Osteoblast (primary cell): ENCODE measurements at places on chromosomes 3 and 15. TPM values are rescaled to one million over a fixed set of nuclear protein-coding genes. Genes with fewer than 3 reads are reported as not detected.
A peak's percentile ranks its signal among the peaks of the same experiment; 100 is the strongest.

DNA sequence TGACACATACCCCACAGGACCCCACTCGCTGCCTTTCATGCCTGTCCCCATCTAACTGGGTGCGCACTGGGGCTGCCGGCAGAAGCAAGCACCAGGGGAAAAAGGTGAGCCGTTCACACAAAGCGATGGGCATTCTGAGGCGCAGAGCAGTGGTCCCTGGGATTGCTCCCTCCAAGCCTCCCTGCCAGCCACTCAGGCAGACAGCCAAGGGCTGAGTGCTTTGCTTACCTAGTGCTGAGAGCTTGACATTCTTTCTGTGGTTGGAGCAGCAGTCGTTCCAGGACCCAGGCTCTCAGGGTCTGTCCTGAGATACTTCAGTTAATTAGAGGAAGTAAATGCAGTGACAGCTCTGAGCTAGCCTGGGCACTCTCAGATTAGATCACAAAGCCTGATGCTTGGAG is 5.7 kb downstream of the ESYT3 start:
- peak; percentile 38 for DNase-seq

- DNase-seq = no peak
Observed at GRCh38 chr3:178022599-178022998, 513.6 kb upstream of the KCNMB2 start.

DNA sequence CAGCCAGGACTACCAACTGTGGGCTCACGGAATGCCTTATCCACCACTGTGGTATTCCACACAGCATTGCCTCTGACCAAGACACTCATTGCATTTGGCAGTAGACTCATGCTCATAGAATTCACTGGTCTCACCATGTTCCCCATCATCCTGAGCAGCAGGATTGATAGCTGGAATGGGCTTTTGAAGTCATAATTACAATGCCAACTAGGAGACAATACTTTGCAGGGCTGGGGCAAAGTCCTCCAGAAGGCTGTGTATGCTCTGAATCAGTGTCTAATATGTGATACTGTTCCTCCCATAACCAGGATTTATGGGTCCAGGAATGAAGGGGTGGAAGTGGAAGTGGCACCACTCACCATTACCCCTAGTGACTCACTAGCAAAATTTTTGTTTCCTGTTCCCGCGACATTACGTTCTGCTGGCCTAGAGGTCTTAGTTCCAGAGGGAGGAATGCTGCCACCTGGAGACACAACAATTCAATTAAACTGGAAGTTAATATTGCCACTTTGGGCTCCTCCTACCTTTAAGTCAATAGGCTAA is 58.6 kb upstream of the CCDC80 start:
- DNase-seq = peak; percentile 52

DNA sequence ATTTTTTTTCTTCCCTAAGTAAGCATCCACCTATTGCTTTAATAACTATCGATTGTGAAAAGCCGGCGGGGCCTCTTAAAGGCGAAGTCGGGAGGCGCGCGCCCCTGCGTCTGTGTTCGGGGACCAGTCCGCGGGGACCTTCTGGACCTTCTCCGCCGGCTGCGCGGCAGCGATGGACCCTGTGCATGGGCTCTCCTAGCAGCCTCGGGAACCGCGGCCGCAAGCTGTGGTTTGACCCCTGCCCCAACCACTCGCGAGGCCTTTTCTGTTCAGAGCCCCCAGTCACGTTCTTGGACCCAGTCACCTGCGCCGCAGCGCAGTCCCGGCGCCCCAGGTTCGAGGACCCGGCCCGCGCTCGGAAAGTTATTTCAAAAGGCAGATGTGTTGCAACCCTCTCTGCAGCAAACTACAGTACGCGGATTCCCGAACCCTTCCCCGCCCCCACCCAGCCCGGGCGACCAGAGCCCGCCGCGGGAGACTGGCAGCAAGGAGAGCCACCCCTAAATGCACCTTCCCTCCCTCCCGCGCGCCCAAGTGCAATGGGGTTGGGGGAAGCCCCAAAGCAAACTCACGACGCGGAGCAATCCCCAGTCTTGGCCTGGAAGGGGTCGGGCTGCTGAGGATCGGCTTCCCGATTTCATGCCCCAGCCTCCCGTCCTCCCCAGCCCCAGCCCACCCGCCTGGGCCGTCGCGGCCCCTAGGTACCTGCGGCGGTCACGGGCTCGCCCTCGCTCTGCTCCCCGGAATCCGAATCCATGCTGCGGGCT is 684 bp downstream of the TNFAIP8L3 start:
- DNase-seq = peak; percentile 95

DNA sequence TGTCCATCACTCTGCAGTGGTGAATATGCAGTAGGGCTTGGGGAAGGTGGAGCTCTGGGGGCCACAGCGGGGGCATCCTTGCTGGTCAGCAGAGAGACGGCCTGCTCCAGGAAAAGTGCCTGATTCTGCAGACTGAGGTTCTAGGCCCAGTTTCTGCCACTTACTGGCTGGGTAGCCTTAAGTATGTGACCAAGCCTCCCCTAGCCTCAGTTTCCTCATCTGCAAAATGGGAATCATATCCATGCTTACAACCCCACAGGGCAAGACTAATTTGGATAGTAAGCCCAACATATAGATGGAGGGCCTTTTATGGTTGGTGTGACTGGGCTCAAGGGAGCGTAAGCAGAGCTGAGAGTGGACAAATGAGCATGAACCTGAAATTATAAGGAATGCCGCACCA is 60.8 kb downstream of the OXNAD1 start:
- DNase-seq = no peak

DNA sequence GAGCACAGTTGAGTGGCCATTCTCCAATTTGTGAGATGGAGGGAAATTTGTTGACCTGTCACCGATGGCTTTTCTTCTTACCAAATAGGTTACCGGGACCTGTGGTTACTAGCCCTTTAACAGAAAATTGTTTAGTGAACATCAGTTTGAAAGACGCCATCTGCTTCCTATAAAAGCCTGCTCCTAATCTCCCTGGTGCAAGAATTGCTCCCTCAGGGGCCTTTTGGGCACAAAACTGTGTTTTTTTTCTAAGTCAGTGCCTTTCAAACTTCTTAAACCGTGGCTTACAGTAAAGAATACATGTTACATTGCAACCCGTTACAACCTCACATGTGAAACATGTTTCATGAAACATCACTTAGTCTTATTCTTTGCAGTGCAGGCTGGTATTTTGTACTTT is 15.0 kb downstream of the CACNA2D3 start:
- DNase-seq = no peak

GRCh38 chr15:38474155-38474757 is 20.3 kb downstream of the FAM98B start:
- DNase-seq = no peak

DNA sequence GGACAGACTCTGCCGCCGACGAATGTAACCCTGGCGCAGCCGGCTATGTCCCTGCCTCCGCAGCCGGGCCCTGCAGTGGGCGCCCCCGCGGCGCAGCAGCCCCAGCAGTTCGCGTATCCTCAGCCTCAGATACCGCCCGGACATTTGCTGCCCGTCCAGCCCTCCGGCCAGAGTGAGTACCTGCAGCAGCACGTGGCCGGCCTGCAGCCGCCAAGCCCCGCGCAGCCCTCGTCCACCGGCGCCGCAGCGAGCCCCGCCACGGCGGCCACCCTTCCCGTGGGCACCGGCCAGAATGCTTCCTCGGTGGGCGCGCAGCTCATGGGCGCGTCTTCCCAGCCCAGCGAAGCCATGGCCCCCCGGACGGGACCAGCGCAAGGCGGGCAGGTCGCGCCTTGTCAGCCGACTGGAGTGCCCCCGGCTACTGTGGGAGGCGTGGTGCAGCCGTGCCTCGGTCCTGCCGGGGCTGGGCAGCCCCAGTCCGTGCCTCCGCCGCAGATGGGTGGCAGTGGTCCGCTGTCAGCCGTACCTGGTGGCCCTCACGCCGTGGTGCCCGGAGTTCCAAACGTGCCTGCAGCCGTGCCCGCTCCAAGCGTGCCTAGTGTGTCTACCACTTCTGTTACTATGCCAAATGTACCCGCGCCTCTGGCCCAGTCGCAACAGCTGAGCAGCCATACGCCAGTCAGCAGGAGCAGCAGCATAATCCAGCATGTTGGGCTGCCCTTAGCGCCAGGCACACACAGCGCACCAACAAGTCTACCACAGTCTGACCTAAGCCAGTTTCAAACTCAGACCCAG is 2.4 kb downstream of the TSC22D2 start:
- peak; percentile 81 for DNase-seq

DNA sequence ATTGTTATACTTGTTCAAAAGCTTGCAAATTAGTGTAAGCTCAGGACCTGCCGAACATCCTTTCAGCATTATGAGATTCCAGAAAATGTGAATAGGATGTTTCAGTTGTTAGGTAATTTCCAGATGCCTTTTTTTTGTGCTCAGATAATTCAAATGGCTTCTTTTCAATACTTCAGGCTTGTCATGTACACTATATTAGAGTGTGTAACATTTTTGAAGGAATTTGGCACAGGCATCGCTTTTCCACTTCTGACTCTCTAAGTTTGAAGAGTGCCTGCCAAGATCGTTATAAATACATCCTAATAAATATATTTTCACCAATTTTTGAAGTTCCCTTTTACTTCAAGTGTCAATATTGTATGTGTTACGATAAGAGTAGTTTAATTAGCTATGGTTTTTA is 35.2 kb downstream of the CADM2 start:
- no peak for DNase-seq

DNA sequence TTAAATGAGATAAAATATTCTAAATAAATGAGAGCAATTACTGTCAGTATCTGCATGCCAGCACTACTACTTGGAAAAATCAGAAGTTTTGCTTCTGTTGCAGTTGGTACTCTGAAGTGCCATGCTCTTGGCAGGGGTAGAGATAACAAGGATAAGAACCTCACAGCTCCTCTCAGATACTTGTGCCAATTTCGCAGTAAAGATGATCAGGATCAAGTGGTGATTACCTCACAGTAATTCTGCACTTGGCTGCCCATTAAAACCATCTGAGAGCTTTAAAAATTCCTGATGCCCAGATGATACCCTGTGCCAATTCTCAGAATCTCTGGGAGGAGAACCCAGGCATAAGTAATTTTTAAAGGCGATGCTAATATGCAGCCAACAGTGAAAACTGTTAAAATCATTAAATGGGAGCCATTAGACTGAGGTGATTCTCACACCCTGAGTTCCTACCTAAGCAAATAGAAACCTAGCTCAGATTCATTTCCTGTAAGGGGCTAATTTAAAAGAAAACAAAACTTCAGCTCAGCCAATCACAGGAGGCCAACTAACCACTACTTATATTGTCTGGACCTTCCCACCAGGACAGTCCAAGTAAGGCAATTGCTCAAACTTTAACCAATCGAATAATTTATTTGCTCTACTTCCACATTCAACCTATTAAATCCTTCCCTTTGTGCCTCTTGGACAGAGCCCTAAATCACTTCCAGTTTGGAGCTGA is 171.2 kb downstream of the KCNMB2 start:
- no peak for DNase-seq

DNA sequence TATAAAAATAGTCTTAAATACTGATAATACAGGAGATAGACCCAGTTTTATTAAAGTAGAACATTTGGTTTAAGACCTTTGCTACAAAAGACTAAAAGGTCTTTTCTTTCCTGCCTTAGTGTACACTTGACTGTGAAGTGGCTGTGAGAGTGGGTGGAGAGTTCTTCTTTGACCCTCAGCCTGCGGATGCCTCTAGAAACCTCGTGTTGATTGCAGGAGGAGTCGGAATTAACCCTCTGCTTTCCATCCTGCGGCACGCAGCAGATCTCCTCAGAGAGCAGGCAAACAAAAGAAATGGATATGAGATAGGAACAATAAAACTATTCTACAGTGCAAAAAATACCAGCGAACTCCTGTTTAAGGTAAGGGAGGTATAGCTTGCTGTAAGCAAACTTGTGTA is 36.5 kb downstream of the OXNAD1 start:
- DNase-seq = no peak

DNA sequence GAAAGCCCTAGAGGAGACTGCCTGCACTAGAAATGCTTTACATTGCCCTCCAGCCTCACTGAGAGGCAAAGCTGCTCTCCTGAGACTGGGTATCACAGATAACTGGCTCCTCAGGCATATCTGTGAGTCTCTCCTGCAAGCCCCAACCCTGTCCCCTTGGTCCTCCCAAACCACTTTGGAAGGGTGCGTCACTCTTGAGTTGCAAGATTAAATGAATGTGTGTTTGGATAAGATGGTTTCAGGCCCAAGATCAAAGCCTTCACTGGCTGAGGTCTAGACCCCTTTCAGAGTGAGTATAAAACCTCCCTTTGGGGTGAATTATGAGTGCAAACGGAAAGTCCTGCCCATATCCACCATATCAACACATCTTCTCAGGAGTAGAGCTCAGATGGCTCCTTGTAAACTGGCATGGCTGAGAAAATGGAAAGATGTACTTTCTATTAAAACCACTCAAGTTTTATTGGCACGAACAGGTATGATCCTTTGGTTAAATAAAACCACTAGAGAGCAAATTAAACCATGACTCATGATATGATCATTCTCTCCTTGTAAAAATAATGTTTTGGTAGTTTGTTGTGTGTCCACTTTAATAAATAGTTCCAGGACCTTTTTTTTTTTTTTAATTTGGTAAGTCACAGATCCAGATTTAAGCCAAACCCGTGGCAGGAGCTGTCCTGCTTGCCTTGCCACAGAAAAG is 164.0 kb downstream of the CHST2 start:
- no peak for DNase-seq

GRCh38 chr15:68281008-68281407 is 3.5 kb downstream of the FEM1B start:
- peak; percentile 56 for DNase-seq

- DNase-seq = no peak
Observed at GRCh38 chr15:42984493-42985034, 64.0 kb upstream of the TTBK2 start.

DNA sequence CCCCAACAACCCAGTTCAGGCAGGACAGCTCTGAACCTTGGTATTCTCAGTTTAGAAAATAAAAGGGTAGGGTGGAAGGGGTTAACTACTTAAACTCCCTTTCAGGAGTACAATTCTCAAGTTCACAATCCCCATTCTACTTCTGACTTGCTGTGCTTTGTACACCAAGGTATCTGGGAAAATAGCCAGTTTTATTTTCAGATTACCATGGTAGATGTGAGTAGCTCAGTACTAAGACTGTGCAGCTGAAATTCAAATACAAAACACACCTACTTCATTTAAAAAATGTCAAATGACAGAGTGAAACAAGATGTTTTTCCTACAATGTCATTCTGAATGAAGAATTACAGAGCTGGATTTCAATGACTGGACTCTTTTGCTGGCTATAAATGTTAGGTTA is 27.4 kb downstream of the SLC7A14 start:
- DNase-seq = no peak

DNA sequence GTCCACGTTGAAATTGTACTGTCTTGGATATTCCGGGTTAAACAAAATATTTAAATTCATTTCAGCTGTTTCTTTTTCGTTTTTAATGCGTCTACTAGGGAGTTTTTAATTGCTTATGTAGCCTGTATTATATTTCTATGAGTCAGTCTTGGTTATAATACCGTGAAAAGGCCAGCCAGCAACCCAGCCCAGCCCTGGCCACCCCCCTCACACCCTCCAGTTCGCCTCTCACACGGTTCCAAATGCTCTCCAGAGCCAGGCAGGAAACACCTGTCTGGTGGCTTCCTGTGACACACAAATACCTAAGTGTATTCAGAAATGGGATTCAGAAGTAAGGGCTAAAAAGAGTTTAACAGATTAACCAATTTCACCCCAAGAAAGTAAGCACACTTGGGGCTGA is 4.4 kb downstream of the SH3BP5 start:
- DNase-seq = peak; percentile 89

SERPINI2 gene
- total RNA-seq = not detected in 2 replicates

LEKR1 gene
- total RNA-seq = 0.36 and 1.5 TPM in 2 replicates

PLA2G4F gene
- total RNA-seq = not detected in 2 replicates

SCN11A gene
- total RNA-seq = under 0.01 TPM in 1 of 2 replicates, not detected in the other

FBLN2 gene
- 46.0 and 54.6 TPM in 2 replicates for total RNA-seq

TMIE gene
- under 0.01 TPM in 2 replicates for total RNA-seq
